ENCODE measurements at places on chromosomes 12 and 14.

- no peak for DNase-seq
Observed at GRCh38 chr12:103013741-103014300, 56.3 kb downstream of the ASCL1 start.

DNA sequence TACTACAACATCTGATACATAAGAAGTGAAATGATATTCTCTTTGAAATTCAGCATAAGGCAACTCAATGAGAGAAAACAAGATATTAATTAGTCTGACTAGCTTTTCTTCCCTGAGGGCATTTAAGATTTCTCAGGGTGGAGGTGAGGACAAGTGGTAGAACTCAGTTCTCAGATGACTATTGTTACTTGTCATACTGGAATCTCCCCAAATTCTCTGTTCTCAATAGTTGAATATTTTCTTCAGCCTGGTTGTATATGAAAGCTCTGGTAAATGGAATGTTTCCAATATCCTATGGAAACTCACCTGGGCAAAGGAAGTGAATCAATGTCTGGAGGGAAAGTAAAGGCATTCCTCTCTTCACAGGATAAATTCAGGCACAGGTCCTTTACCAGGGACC lies 18.2 kb upstream of the ITGA5 start:
- DNase-seq: no peak

GRCh38 chr14:24964048-24964447 lies 85.9 kb downstream of the STXBP6 start:
- no peak for DNase-seq

GRCh38 chr12:103102225-103102744 lies 144.8 kb downstream of the ASCL1 start:
- DNase-seq: no peak

GRCh38 chr14:23469906-23470403 lies 452 bp downstream of the NGDN start:
- DNase-seq: no peak

- DNase-seq: no peak
Observed at GRCh38 chr12:103978384-103978982, 12.8 kb downstream of the TDG start.

GRCh38 chr14:89787525-89787924 lies 167.0 kb downstream of the EFCAB11 start:
- DNase-seq: peak; percentile 4

DNA sequence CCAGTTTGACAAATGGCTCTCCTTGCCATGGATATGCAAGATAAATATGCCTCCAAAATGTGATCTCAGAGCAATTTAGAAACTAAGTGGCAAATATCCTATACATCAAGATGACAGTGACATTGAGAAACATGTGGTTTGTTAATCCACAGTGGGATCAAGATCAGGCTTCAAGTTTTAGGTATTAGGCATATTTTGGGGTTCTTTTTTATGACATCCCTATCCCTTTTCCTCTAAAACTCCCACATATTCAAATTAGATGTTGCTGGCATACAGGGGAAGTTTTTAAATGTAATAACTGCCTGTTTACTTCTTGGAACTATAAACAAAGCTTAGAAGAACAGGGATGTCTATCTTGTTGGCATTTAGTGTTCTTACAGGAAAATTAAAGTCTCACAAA lies 179.4 kb downstream of the CRADD start:
- no peak for DNase-seq

- no peak for DNase-seq
Observed at GRCh38 chr14:50778721-50779483, 52.1 kb downstream of the NIN start.

DNA sequence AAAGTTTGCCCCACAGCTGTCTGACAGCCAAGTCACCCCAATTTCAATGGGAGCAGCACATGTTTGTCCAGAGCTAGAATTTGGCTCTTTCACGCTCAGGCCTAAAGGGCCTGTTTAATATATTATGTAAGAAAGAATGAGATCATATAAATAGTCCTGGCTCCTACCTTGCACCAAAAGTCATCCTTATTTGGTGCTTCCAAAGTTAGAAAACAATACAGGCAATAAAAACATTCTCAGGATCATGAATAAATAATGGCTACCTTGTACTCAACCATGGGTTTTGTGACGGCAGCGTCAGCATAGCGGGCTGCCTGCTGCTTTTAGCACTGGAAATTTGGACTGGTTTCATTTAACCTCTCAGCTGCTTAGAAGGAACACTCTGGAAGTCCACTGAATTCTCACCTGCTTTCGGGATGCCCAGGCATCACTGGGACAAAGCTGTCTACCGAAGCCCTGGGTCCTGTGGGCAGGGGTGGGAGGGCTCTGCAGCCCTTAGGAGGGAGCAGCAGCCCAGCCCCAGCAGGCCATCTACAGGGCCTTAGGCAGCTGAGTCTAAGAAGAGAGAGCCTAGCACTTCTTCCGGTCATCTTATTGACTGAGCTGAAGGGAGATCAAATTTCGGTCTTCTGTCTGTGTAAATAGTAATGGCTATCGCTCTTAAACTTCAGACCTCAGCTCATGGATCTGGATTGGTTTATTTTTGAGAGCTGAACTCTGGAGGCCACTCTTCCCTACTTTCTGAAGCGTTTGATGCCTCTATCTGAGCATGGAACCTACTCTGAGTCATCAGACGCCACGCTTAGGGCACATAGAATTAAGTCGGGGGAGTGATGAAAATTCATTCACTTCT lies 106.5 kb downstream of the SAMD4A start:
- no peak for DNase-seq

DNA sequence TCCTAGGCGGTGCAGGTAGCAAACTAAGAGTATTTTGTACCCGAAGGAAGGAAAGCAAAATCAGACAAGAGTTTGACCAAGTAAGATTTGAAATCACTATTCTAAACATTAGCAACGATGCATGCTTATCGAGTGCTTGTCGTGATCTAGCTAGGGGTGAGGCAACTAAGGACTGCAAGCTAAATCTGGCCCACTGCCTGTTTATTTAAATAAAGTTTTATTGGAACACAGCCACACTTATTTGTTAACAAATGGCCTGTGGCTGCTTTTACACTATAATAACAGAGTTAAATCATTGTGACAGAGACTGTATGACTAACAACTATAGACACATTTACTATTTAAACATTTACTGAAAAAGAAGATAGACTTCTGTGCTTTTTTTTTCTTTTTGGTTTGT lies 983.6 kb downstream of the VRK1 start:
- DNase-seq: no peak

- no peak for DNase-seq
Observed at GRCh38 chr14:40697231-40697630, 909.4 kb upstream of the LRFN5 start.

GRCh38 chr14:95255487-95255886 lies 64.2 kb downstream of the CLMN start:
- DNase-seq: no peak

DNA sequence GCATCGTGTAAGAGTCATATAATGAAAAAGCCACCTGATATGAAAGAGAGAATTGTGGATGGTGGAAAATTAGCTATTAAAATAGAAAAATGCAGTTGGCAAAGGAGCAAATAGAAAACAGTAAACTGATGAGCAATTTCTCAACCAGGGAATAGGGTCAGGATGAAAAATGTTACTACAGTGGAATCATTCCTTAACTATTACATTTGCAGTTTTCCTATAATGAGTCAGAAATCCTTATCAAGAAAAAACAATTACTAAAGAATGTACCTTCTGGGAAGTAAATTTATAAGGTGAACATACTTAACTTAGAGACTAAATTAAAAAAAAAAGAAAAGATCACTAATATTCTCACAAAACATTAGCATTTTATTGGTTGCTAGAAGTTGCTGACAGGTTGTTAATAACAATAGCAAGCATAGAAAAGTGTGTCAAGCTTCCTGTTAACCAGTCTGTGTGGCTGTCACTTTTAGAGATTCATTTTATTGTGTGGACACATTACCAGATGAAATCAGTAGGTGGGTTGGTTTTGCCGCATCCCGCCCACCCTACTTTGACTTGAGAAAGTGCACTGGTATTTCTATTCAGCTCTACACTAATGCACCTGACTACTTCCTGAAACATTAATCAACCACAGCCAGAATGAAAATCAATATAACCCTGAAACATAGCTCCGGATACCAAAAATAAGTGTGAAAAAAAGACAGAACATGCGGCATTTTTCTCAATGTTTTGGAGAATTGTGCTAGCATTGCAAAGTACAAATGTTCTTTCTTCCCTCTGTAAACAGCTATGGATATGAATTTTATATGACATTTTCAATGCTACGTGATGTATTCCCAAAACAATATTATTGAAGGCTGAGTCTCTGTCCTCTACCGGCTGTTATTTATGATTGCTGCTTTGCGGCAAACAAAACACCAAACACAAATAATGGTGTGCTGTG lies 576.7 kb downstream of the SLC16A7 start:
- DNase-seq: peak; percentile 75

- no peak for DNase-seq
Observed at GRCh38 chr12:128833418-128833817, 9.7 kb upstream of the SLC15A4 start.

DNA sequence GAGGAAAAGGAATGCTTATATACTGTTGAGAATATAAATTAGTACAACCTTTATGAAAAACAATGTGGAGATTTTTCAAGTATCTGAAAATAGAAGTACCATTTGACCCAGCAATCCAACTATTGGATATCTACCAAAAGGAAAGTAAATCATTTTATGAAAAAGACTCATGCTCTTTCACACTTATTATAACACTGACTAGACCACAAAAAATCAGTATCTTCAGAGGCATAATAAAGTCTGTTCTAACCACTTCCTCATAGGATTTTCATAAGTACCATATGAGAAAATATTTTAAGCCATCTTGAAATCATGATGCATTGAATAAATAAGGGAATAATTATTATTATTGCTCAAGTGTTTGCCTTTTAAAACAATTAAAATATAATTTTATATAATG lies 90.8 kb downstream of the SLCO1B1 start:
- DNase-seq: no peak

DNA sequence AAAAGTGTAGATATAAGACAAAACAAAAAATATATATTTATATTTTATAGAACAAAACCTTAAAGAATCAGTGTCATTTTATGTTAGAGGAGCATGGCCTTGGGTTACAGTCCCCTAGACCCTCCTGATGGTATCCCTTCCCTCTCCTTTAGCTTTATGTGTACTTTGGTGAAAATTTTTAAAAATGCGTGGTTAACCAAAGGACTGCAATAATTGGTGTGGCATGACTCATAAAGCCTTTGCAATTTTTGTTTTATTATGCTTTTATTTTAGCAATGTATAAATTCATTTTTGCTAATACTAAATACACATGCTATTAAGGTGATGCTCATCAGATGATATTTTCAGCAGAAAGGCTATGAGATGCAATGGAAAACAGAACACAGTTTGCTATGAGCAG lies 264.4 kb downstream of the SYT1 start:
- no peak for DNase-seq

DNA sequence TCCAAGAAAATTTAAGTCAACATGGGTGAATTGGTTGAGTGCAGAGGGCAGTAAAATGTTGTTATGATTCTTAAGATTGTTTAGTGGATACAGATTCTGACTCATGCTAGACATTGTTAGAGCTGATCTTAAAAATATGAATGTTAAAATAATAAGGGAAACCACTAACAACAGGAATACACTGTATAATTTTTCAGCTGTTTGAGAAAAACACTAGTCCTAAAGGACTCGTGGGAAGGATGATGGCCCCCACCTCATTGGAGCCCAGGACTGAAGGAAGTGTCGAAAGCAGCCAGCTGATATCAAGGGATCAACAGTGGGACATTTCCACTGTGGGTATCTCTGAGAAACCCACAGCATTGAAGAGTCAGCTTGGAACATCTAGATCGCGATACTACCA lies 82.9 kb upstream of the SCAF11 start:
- DNase-seq: no peak

Data from SJSA1 (cell line).